ENCODE measurements at places on chromosomes 5 and 9.

GRCh38 chr5:79505138-79505537 is 8.8 kb downstream of the HOMER1 start:
- no peak for DNase-seq

DNA sequence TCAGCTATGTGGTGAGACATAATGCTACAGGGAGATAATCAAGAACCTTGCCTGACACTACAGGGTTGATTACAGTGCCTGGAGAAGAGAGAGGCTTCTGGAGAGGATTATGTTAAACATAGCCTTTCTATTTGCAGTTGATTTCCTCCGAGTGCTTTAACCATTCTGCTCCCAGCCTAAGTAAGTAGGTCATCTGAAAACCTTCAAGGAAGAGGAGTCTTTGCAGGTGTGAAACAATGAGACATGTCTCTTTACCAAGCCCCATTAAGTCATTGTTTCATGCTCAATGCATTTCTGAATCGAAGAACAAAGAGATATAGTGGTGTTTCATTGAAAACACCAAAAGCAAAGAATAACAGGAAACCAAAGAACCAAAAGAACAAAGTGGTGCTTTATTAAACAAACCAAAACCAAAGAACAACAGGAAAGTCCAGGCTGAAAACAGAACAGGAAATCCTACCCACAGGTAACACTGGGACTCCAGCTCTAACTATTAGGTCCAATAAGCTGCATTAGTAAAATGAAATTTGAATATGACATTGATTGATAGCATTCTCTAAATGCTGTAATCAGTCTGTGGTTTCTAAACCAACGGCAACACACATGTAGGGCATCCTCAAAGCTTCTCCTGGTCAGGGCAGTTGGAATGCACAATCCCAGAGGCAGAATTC is 113.3 kb upstream of the SPATA31D4 start:
- DNase-seq: no peak

- DNase-seq: no peak
Measured at GRCh38 chr5:67085616-67086015, 111.0 kb downstream of the CD180 start.

DNA sequence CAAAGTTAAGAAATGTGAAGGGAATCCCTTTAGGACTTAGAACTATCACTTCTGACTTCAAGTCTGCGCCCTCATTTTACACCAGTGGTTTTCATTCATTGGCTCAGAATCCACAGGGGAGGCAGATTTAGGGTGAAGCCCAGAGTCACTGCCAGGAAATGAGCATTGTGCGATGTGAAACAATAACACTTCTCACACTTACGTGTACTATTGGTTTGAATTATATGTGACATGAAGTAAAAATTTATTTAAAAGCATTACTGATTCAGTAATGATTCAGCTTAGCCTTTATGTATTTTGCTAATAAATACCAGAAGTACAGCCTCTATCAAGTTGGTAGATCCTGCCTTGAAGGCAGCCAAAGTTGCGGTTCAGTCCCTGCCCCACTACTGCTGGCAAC is 98.6 kb downstream of the PAM start:
- no peak for DNase-seq

DNA sequence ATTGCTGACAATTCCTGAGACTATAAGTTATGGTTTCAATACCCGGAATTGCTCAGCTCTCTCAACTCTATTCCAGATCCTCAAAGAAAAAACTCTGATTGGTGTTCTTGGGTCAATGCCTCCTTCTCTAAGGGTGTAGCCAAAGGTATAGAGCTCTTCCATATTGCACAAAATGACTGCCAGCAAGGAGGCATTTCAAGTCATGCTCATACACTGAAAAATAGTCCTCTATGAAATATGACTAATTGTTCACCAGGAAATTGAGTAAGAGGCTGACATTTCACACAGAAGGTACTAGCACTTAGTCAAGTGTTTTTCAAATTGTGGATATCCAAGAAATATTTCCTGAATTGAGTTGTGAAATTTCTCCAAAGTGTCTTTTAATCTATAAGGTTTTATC is 111.1 kb upstream of the KLF9 start:
- DNase-seq: peak; percentile 47

DNA sequence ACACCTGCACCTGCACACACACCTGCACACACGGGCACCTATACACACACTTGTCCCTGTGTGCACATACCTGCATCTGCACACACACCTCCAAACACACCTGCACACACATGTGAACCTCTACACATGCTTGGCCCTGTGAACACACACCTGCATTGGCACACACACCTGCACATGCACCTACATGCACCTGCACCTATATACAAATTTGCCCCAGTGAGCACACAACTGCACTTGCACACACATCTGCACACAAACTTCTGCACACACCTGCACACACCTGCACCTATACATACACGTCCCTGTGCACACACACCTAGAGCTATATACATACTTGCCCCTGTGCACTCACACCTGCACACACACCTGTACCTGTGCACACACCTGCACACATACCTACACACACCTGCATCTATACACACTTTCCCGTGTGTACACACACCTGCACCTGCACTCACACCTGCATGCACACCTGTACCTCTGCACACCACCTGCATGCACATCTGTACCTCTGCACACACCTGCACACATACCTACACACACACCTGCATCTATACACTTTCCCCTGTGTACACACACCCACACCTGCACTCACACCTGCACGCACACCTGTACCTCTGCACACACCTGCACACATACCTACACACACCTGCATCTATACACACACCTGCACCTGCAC is 21.5 kb upstream of the LPCAT1 start:
- no peak for DNase-seq

GRCh38 chr9:71850996-71851395 is 60.0 kb downstream of the ABHD17B start:
- no peak for DNase-seq

GRCh38 chr9:120698766-120699165 is 15.5 kb downstream of the MEGF9 start:
- no peak for DNase-seq

GRCh38 chr9:113633782-113634595 is 170.5 kb downstream of the RGS3 start:
- no peak for DNase-seq

- no peak for DNase-seq
Measured at GRCh38 chr9:2377117-2377516, 244.5 kb upstream of the VLDLR start.

DNA sequence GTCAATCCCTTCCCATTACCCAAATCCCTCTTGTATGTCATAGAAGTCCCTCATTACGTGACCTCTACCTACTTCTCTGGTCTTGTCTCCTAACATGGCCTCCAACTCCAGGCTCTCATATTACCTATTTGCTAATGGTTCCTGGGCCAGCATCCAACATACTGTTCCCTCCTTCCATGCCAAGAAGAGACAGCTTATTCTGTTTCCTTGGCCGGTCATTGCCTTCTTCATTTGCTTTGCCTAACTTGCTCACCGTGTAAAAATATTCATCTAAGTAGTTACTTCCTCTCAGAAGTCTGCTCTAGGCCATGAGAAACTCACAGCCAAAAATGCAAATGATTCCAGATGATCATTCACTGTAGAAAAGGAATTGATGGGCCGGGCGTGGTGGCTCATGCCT is 8.9 kb upstream of the IL6ST start:
- DNase-seq: no peak

DNA sequence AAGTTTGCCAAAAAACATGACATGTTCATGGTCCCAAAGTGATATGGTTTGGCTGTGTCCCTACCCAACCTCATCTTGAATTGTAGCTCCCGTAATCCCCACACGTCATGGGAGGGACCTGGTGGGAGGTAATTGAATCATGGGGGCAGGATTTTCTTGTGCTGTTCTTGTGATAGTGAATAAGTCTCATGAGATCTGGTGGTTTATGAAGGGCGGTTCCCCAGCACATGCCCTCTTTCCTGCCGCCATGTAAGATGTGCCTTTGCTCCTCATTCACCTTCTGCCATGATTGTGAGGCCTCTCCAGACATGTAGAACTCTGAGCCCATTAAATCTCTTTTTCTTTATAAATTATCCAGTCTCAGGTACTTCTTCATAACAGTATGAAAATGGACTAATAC is 322.1 kb downstream of the MED10 start:
- no peak for DNase-seq

GRCh38 chr5:120098902-120099535 is 365.1 kb upstream of the PRR16 start:
- no peak for DNase-seq

All from glomerular endothelial cell (primary cell).